ENCODE measurements at places on chromosomes 16 and 17.

DNA sequence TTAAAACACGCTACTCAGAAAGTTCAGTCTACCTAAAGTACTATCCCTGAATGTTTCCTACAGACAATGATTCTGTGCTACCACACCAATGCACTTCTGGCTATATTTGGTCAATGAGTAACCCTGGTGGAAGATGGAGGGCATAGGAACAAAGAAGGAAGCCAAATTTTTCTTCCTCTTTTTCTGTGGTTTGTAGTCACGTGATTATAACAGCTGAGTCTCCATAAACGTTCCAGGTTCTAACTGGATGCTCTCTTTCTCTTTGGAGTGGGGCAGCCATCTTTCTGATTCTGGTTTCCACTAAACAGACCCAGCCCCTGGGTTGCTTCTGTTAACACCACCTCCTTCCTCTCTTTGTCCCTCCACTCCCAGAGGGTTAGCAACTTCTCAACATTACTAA lies 274.9 kb downstream of the CDH11 start:
- no peak for DNase-seq

DNA sequence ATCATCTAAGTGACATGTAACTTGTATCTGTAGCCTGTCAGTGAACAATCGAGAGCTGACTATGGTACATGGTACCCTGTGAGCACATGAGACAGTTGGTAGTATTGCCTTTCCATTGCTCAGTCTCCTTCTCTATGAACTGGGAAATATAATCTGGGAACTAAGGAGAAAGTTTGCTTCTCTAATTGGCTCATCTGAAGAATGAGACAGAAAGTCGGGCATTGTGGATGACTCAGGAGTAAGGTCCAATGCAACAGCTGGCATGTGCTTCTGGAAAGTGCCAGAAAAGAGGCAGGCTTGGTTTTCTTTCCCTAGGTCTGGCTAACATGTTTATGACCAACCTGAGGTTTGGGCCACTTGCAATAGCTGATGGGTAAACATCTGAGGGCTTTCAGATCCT lies 51.9 kb downstream of the ZZEF1 start:
- no peak for DNase-seq

DNA sequence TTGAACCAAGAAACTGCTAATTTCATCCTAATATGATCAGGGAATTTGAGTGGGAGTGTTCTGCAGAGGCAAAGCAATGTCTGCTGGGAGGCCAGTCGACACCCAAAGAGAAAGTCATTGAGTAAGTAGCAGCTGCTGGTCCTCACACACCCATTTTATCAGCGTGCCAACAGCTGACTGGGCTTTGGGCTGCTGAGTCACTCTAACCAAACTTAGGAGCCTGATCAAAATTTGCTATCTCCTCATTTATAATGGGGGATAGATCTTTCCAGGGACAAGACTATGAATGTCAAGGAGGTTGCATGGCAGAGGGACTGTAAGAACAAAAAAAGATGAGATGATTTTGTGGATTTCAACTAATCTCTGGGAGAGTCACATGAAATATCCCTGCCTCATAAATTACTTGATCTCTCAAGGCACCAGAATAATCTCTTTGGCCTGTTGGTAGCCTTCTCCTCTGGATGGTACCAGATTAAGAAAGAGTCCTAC lies 32.9 kb downstream of the CPSF4L start:
- DNase-seq = peak; percentile 75

GRCh38 chr16:50269061-50269705 lies 2.8 kb downstream of the ADCY7 start:
- no peak for DNase-seq

DNA sequence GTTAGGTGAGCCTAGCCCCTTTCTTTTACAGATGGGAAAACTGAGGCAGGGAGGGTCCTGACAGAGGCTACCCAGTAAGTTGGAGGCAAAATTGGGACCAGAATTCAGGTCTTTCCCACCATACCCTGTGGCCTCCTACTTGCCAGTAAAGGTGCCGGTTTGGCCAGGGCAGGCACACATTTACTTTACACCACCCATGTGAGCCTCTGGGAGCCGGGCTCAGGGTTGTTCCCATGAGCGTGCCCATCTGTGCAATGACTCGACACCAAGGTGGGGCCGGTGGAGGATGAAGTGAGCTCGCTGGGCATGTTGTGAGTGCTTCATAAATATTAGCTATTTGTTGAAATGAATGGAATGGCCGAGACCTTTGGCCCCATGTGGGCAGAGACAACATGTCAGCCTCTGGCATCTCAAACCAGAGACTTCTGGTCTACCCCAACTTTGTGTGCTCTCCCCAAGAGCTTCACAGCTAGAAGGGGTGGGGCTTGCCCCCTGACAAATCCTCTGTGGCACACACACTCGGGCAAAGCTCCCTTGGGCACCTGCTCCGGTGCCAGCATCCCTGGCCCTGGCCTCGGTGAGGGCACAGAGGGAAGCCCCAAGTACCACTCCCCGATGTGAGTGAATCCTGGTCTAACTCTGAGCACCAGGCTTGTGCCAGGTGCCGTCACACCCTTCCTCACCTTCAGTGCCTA lies 60.1 kb downstream of the SRCIN1 start:
- no peak for DNase-seq

- no peak for DNase-seq
Observed at GRCh38 chr17:6084311-6085161, 14.4 kb downstream of the WSCD1 start.

DNA sequence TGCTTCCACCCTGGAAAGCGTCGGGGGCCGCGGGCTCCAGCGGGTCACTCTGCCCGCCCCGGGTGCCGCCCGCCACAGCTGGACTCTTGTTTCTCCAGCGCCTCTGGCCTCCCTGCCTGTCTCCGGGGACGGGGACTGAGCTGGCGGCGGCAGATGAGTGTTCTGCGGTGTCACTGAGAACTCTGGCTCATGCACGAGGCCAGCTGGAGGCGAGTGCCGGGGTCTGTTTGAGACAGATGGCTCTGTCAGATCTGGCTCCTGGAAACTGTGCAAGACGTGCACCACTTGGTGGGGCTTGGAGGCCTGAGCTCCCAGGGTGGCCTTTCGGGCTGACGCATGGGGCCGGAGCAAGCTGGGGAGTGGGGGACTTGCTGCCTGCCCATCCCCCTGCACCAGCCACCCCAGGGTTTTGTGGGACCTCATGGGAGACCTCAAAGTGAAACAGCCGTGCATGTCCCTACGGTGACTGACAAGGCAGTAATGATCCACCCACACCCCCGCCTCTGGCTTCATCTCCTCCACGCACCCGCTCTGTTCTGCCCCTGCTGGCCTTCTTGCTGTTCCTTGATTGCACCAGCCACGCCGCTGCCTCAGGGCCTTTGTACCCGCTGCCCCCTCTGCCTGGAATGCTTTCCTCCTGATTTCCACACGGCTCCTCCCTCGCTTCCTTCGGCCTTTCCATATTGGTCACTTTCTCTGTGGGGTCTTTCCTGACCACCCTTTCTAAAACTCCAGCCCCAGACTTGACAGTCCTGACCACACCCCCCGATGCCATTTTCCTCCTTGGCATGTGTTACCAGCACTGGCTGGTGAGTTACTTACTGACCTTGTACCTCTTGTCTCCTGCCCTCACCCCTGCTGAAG lies 174.9 kb upstream of the CIBAR2 start:
- DNase-seq = peak; percentile 94
